T-helper 17 cell (primary cell): ENCODE measurements at places on chromosomes 4 and X.

DNA sequence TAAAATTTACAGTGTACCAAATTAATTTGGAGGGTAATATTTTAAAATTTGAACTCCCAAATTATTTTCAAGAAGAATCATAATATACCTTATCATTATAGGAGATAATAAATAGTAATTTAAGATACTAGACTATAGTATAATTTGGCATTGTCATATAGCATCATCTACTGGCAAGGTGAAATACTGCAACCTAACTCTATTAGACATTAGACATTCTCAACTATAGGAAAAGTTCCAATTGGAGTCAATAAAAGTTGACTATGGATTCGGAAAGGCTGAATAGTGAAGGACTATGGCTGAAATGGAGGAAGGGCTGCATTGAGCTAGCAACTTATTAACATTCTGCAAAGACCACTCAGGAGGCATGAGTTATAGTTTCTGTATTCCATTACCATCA, 113.0 kb downstream of the PRDM5 start:
- DNase-seq = no peak

DNA sequence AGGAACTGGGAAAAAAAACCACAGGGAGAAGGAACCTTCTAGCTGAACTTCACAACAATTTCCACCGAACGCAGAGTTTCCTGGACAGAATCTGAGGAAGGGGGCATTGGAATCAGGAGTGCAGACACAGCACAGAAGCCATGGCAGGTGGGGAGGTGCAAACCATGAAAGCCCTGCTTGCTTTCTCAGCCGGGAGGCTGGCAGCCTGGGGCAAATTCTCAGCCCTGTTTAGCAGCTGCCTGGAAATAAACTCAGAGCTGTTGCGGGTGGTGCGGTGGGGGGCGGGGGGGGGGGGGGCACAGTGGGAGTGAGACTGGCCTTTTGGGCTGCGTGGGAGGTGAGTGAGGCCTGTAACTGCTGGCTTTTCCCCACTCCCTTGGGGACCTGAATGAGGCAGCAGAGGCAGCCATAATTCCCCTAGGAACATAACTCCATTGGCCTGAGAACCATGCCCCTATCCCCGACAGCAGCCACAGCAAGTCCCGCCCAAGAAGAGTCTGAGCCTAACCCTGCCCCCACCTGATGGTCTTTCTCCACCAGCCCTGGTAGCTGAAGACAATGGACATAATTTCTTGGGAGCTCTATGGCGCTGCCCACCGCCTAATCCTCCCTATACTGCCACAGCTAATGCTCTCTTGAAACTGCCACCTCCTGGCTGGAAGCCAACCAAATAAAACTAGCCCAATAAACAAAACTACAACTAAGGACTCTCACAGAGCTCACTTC, 176.3 kb downstream of the FAM13A start:
- no peak for DNase-seq

- no peak for DNase-seq
These were observed 56.3 kb downstream of the CCDC149 start for GRCh38 chr4:24856586-24856985.

DNA sequence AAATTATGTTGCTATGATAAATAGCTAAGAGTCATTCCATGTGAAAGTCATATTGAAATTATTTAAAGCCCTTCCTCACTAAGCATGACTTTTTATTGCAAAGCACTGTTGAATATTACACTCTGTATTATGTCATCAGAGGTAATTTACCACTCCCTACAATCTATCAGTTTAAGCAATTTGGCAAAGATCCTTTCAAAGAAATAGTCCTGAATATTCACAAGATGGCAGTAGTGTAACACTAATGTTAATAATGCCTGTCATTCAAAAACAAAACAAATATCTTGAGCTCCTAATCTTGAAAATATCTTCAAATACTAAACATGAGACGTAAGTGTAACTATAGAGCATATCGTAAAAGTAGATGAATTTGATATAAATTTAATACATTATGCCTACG, 208.6 kb upstream of the TECRL start:
- no peak for DNase-seq

DNA sequence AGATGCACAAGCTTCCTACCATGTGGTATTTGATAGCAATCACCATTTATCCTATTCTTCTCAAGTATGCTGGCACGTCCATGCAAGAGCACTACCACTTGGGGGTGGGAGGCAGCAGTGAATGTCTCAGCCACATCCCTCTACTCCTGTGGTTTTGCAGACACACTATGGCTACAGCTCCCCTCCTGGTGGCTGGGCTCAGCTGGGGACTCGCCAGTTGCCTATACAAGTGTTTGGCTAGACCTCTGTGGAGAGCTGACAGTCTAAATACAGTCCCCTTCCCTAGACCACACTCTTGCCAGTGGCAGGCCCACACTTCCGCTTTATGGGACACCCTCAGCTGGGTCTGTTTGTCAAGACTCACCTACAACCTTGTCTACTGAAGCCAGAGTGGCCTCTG, 53.2 kb downstream of the ADGRA3 start:
- no peak for DNase-seq

GRCh38 chrX:153448556-153449367, 2.9 kb upstream of the TREX2 start:
- DNase-seq = no peak

GRCh38 chr4:126853715-126854114, 779.0 kb upstream of the INTU start:
- no peak for DNase-seq

DNA sequence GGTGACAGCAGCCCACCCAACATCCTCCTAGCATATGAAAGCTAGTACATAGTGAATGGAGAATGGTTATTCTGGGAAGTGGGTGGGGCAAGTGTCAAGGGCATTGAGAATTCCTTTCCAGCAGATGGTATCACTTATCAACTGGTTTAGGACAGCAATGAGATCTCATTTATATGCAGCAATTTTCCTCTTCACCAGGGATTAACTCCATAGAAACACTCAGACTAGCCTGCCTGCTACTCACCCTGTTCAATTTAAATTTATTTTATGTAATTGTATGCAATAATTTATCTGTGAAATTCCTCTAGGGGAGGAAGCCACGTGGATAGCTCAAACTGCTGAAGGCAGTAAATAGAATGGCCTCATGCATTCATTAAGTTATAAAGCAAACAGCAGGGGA, 101.6 kb upstream of the MID1IP1 start:
- no peak for DNase-seq

- DNase-seq = no peak
These were observed 789 bp downstream of the ARHGAP10 start for GRCh38 chr4:147732518-147733235.

- no peak for DNase-seq
These were observed 334.6 kb upstream of the CPEB2 start for GRCh38 chr4:14667624-14668151.

DNA sequence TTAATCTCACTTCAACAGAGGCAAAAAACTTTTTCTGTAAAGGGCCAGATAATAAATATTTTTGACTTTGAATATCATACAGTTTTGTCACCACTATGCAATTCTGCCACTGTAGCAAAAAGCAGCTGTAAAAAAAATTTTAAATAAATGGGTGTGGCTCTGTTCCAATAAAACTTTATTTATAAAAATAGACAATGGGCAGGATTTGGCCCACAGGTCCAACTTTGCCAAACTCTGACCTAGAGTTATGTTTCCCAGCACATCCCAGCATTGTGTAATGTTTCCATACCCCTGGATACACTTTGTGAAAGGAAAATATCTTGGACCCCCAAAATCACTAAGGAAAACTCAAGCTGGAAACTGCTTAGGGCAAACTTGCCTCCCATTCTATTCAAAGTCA, 94.9 kb upstream of the USP38 start:
- no peak for DNase-seq

DNA sequence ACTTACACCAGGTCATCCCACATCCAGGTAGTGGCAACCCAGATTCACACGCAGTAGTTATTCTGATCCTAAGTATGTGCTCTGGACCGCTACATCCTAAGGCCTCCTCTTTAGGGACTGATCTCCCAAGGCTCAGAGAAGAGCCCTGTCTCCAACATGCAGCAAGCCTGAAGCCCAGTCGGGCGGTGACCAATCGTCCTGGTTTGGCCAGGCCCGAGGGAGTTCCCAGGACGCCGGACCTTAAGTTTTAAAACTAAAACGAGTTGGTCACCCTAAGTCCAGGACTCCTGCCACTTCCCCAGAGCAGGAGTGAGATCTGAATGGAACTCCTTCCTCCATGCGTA, 385 bp downstream of the LYAR start:
- no peak for DNase-seq

- DNase-seq = no peak
These were observed 2.7 kb downstream of the PDLIM5 start for GRCh38 chr4:94454405-94454804.

DNA sequence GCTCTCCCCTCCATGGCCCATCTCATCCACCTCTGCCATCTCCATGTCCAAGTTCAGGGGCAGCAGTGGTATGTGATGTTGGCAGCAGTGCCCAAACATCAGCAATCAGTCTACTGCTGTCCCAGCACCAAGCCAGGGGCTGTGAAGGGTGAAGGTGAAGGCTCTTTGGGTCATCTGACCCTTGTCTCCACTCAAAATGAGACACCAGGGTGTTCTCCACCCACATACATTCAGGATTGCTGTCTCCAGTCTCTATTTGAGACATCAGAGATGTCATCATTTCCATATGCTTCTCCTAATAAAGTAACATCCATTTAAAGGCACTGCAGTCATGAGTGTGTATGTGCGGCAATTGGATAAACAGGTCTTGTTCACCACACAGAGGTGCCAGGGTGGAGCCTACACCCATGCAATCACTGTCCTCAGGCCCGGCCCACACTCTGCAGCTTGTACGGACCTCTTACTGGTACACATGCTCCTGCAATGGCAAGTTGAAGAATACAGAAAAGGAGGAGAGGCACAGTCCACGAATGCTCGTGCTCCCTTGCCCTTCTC, 22.2 kb downstream of the MAML3 start:
- no peak for DNase-seq

DNA sequence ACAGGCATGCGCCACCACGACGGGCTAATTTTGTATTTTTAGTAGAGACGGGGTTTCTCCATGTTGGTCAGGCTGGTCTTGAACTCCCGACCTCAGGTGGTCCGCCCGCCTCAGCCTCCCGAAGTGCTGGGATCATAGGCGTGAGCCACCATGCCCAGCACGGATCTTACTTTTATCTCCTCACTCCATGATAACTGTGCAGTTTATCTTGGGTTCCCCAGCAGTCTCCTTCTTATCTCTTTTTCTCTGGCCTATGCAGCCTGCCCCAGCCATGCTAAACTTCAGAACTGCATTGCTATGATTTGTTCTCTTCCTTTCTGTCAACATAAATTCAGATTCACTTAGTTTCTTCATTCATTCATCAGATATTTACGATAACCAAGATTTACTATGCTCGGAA, 22.4 kb downstream of the PAGE1 start:
- DNase-seq = no peak

DNA sequence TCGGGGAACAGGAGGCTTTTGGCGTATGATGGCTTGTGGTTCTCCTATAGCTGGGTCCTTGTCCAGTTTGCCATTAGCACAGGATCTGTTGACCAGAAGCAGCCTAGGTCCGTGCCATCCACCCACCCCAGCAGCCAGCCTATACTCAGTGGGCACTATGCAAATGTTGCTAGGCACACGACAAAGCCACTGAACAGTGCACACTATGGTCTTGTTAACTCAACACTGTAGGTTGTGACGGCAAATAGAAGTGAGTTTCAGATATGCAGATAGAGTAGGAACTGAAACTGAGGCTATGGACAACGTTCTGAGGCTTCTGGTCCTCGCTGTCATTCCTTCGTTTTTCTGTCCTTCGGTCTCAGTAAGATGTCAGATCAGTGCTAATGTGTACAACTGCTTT, 541.3 kb upstream of the TENM3 start:
- no peak for DNase-seq

DNA sequence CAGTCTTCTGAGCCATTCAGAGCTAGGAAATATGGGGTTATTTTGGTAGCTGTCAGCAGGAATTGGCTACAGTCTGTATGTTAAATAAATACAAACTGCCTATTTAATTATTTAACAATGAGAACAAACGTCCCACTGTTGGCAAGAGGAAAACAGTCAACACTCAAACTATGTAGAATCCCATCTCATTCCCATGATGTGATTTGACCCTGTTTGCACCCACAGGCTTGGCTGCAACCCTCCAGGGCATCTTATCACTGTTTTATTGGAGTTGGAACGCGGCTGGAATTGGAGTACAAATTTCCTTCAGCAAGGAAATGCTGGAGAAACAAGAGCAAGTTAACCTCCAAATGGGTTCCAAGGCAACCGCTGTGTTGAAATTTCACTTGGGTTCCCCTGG, 124.0 kb downstream of the KIT start:
- no peak for DNase-seq

- no peak for DNase-seq
These were observed 57.0 kb upstream of the RAP1GDS1 start for GRCh38 chr4:98204236-98204553.

- peak; percentile 41 for DNase-seq
These were observed 51.3 kb upstream of the NFKB1 start for GRCh38 chr4:102449751-102450352.

DNA sequence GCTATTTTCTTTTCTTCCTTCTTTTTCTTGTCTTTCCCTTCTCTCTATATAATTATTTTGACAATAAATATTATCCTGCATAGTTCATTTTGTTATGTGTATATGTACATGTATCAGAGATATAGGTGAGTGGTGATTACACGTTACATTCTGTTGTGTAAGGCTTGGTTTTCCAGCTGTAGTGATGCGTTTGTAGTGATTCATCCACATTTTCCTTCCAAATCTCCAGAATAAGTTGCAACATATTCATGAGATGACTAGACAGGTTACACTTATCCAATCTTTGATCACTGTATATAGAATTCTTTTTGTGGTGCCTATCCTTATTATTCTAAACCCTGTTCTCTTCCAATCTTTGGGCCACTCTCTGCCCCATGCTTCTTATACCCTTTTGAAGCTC, 540.2 kb downstream of the GBA3 start:
- DNase-seq = no peak

GRCh38 chr4:72390409-72390808, 178.6 kb downstream of the ADAMTS3 start:
- no peak for DNase-seq

GRCh38 chr4:86737244-86737643, 111.9 kb downstream of the SLC10A6 start:
- DNase-seq = no peak

- no peak for DNase-seq
These were observed 23.2 kb downstream of the TNIP3 start for GRCh38 chr4:121140716-121141460.

DNA sequence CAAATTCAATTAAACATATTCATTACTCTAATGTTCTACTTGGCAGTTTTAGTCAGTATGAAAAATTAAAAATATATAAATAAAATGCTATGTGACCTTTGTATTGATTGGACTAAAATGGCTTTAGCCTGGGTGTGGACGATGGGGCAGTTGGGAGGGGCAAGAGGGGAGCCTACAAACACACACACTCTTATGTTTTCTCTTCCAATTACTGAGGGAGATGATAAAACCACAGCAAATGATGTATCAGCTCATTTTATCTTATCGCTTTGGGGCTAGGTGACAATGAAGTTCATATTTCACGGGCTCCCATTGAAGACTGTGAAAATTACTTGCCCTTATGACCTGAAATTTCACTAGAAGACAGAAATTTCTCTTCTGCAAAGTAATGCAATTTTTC, 84.3 kb upstream of the MAB21L2 start:
- no peak for DNase-seq
